GM13976 (cell line): ENCODE measurements at places on chromosomes 16 and 17.

DNA sequence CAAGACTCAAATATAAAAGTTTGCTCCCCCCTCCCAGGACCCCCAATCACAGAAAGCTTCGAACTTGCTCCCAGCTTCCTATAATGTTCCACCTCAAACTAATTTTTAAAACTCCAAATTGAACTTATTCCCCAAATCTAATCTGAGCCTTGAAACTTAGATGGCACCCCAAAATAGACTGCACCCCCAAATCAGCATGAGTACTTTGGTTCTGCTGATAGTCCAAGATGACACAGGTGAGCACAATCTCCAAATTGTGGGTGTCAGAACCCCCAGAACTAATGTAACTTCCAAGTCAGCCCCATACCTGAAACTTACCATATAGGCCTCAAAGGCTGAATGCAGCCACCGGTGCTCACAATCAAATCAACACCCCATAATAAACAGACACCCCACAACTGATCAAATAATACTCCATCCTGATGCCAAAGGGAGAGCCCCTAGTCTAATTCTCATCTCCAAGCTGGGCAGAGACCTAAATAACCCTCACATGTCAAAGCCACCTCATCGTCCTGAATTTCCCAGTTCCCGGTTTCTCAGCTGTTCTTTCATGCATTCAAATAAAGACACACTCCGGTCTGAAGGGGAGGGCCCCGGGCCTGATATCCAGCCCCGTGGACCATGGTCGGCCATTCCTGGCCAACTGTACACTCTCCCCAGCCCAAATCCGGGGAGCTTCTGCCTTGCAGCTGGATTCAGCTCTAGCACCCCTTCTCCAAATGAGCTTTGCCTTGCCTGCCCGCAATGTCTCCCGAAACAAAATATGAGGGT lies 1.8 kb upstream of the BCL6B start:
- no peak for DNase-seq

GRCh38 chr17:13962716-13963240 lies 106.5 kb upstream of the COX10 start:
- no peak for DNase-seq

DNA sequence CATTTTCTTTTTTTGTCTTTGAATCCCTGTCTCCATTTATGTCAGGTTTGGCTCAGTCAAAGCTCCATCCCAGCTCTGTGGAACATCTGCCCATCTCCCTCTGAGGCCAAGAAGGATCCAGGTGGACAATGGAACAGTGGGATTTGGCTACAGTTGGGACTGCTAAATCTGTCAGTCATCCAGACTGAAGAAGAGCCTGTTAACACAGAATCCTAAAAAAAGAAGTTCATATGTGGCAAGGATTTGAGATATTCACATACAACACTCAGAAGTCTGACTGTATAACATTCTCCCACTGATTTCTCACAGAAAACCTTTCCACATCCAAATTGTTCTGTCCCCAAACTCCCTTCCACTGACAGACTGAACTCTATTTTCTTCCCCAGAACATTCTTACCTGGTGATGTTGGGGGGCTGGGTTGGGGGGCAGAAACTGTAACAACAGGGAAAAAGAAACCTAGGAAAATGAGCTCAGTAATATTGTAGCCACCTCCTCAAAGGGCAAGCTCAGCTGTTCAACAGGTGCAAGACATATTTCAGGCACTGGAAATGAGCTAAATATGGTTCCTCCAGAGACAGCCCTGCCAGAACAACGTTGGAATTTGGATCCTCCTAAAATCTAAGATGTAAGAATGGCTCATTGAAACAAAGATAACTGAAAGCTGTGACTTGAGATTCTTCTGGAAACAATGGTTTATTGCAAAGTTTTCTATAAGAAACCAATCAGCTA lies 301.5 kb upstream of the CDH5 start:
- DNase-seq, result no peak

DNA sequence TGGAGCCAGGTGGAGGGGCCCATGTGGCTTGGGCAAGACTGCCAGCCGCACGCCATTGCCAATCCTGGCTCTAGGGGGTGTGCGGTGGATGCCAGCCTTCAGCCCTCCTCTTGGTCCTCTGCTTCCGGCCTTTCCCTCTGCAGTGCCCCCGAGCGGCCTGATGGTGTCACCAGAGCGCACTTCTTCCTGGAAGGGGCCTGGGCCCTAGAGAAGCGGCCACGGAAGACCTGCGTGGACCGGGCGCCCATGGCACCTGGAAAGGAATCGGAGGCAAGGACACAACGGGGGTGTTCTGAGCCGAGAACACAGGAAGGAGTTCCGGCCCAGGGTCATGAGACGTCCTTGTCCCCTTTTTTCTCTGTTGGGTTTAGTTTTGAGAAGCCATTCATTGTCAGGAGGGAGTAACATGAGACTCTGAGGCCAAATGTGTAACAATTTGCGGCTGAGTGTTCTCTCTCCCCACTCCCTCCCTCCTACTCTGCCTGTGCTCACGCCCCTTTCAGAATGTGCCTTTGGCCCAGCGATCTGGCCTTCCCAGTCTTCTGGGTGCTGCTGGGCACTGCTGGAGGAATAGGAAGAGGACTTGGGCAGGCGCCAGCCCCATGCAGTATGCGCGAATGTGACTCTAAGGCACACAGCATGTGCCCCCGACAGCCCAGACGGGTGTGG lies 92.8 kb downstream of the IRX3 start:
- peak; percentile 81 for DNase-seq

GRCh38 chr17:7019367-7019766 lies 3.5 kb upstream of the BCL6B start:
- DNase-seq, result no peak

- no peak for DNase-seq
Observed at GRCh38 chr17:72479113-72479512, 358.3 kb downstream of the SOX9 start.

DNA sequence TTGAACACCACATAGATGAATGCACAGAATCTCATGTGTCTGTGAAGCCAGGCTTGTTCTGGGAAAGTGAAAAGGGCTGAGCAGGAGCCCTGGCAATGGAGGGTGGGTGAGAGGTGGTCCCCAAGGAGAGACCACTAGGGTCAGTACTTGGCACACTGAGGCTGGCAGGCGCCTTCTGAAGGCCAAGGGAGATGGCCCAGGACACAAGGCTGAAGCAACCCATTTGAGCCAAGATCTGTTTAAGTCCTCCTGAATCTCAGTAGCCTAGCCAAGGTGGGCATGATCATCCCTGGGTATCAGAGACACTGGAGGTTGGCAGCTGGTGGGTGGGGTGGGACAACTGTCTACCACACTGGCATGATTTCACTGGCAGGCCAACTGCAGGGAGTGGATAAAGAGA lies 1741.2 kb downstream of the TP53TG3F start:
- no peak for DNase-seq

DNA sequence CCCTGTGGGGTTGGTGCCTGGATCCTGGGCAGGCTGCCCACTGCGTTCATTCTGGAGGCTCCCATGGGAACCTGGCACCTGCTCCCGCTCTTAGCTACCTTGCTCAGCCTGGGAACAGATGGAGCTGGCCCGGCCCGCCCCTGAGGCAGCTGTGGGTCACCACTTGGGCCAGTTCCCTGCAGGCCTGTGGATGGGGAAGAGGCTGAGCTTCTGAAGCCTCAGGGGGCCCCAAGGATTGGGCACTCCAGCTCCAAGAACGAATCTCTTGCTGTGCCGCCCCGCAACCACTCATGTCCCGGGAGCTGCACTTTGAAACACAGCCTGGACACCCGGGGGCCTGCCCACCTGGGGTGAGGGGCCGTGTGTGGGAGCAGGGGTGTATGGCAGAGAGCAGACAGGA lies 37.7 kb downstream of the BAHCC1 start:
- no peak for DNase-seq

DNA sequence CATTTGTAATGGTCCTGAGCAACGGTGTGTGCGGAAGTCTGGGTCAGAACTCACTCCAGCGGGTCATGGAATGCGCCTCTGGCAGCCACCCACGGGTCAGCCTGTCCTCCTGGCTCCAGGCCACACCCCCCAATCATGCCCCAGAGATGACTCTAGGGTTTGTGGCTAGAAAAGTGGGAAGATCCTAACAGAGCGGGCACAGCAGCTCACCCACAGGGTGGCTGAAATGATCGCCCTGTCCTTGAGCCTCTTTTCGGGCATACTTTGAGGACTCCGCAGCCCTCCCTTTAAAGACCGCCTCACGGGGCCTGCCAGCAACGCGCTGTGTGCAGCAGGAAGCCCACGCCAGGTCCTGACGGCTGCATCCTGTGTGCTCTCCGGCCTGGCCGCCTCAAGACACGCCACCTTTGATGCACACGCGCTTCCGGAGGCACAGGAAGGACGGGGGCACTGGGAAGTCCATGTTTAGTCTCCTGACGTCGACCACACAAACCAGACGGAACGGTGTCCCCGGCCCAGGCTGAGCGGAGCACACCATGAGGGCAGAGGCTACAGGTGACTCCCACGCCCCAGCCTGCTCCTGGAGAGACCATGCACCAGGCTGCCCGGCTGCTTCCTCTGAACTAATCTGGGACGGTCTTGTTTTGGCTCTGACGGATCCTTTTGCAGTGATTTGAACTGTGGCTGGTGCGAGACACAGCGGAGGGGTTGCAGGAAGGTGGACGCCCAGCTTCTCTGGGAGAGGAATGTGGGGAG lies 92.9 kb downstream of the TBC1D16 start:
- no peak for DNase-seq
